ENCODE measurements at places on chromosomes 7 and 10.

DNA sequence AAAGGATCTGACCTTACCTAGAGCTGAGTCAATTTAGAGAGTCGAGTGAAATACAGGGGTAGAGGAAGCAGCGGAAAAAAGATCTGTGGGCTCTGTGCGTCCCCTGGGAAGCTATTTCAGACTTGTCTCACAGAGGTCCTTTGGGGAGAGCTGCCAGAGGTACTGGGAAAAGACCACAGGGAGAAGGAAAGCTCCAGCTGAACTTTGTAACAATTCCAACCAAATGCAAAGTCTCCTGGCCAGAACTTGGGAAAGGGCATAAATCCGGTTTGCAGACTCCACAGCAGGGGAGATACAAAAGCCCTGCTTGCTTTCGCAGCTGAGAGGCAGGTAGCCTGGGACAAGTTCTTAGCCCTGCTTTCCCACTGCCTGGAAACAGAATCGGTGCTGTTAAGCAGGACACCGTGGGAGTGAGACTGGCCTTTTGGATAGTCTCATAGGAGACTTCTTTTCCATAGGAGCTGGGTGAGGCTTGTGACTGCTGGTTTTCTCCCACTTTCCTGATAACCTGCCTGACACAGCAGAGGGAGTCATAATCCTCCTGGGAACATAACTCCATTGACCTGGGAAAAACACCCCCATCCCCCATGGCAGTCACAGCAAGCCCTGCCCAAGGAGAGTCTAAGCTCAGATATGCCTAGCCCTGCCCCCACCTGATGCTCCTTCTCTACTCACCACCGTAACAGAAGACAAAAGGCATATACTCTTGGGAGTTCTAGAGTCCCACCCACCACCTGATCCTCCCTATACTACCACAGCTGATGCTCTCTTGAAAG lies 926.2 kb downstream of the KCNMA1 start:
- no peak for DNase-seq

DNA sequence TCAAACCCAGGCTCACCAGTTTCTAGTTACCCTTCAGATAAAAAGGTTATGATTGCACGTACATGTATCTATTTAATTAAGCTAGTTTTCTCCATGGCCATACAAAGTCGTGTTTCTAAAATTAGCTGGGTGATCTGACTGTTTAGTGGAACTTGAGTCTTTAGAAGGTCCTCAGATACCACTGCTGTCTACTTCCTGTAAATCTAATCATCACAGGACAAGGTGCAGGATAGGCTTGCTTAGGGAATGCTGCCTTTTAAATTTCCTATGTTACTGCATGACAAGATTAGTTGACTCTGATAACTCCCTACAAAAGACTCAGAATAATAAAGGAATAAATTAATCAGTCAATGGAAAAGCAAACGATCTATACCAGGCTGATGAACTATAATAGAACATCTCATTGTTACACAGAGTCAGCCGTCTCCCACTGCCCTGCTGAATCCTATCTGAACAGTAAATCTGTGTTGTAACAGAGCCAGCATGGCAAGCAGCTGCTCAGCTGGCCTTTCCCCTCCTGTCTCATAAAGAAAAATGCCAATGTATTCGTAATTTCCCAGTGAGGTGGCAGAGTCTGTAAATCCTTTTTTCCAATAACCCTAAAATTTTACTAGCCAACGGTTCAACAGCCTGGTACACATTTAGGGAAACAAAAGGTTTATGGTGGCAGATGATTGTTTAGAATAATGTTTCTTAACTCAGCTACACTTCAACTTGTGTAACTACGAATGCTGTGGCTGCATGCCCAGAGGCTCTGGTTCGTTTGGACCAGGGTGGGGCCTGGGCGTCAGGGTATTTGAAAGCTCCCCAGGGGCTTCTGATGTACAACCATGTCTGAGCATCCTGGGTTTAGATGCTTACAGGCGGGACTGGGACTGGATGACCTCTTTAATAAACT lies 318.0 kb downstream of the PAXIP1 start:
- no peak for DNase-seq

GRCh38 chr10:10475812-10476211 lies 541.9 kb upstream of the CELF2 start:
- DNase-seq, result no peak

GRCh38 chr10:33187427-33187999 lies 147.0 kb downstream of the NRP1 start:
- DNase-seq, result no peak

GRCh38 chr10:43376828-43377423 lies 5.5 kb downstream of the FXYD4 start:
- no peak for DNase-seq

- DNase-seq, result no peak
These were observed 147.7 kb upstream of the NPVF start for GRCh38 chr7:25375805-25376600.

- DNase-seq, result peak; percentile 70
These were observed 182.2 kb downstream of the ADK start for GRCh38 chr10:74333174-74333573.

- no peak for DNase-seq
These were observed 6.3 kb upstream of the CDH23 start for GRCh38 chr10:71390461-71390835.

- DNase-seq, result no peak
These were observed 19.0 kb upstream of the CYP3A43 start for GRCh38 chr7:99808766-99809165.

GRCh38 chr10:11610166-11610825 lies 1.2 kb downstream of the USP6NL start:
- DNase-seq, result no peak

GRCh38 chr10:69327463-69328379 lies 49.4 kb downstream of the HK1 start:
- DNase-seq, result peak; percentile 60

DNA sequence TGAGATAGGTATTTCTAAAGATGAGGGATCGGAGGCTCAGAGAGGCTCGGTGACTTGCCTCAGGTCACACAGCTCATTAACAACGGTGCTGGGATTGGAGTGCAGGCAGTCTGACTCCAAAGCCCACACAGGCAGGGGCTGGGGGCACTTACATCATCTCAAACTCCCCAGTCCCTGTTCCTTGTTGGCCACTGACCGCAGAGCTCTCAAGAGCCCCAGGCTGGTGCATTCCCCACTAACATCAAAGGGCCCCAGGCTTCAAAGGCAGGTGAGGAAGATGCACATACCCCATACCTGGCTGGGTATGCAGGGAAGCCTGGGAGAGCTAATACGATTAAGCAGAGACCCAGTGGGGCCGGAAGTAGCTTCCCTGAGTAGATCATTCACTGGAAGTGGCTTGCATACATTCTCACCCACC lies 13.7 kb upstream of the NODAL start:
- DNase-seq, result no peak

GRCh38 chr10:50310560-50311174 lies 59.4 kb upstream of the ASAH2 start:
- peak; percentile 32 for DNase-seq

GRCh38 chr7:5212633-5213285 lies 22.7 kb downstream of the WIPI2 start:
- DNase-seq, result no peak

DNA sequence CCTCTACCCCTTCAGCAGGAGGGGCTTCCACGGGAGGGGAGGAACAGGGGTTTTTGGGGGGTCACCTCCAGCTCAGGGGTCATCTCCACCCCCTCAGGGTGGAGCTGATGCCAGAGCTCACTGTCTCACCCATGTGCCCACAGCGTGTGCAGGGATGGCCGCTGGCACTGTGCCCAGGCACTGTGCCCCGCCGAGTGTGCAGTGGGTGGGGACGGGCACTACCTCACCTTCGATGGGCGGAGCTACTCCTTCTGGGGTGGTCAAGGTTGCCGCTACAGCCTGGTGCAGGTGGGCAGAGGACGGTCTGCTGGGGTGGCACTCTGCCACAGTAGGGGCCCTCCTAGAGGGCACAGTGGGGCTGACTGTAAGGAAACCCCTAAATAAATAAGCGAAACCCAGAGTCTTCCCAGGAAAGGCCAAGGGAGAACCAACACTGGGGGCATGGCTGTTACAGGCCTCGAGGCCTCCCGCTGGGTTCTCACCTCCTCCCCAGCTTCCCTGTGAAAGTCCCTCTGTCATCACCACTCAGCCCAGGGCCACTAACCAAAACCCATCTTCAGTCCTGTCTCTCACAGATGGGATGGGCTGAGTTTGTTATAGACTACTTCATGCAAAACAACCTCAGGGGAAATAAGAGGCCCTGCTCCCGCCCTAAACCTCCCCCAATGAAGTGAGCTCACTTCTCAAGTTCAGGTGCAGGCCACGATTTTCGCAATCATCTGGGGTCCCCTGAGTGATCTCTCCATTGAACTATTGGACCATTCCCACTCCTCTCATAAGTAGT lies 7.4 kb upstream of the ZNF467 start:
- DNase-seq, result no peak

- DNase-seq, result peak; percentile 51
These were observed 27.0 kb downstream of the SND1 start for GRCh38 chr7:127678947-127679346.

DNA sequence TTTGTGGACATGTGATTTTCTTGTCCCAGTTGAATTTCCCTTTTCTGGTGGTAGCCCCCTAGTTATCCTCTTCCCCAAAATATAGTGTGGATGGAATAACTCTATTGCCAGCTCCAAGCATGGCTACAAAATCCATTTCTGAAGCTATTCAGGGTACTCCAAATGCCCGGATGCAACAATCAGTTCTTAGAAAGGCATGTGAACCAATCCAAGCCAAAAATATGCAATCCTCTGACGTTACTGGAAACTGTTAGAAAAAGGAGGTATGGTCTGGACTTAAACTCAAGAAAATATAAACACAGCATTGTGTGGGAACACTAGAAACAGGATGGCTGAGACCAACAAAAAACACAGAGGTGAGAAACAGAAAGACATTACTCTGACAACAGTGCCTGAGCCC lies 347.0 kb downstream of the GPAM start:
- DNase-seq, result no peak

DNA sequence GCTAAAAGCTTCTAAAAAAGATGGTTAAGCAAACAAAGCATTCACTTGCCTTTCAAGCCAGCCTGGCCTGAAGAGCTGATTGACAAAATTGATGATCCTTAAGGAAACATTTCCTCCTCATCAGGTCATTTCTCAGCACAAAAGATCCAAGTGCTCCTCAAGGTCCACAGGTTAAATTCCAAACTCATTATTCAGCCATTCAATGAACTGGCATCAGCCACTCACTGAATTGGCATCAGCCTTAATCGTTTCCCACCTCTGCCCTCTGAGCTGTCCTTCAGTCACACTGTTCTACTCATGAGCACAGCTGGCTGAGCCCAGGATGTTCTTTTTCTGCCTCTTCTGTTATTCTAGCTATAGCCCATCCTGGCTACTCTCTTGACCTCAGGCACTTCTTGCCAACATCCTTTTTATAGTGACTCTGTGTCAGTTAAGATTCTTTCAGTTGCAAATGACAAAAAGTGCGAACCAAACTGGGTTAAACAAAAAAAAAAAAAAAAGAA lies 147.5 kb downstream of the RAB11FIP2 start:
- DNase-seq, result no peak

DNA sequence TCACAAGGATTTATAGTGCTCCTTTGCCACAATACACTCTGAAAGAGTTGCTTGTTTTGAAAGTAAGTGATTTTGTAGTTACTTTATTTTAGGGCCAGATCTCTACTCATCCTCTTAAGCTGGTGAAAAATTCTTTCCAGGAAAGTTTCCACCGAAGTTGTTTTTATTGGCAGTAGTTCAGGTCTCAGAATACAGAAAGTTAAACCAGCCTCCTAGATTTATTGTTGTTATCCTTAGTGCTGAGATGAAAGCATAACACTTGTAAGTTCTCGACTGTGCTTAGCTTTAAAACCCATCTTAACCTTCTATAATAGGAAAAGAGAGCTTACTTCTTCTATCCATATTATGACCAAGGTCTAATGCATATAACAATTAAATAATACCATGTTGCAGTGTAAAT lies 5.5 kb downstream of the AP3M1 start:
- DNase-seq, result peak; percentile 79

DNA sequence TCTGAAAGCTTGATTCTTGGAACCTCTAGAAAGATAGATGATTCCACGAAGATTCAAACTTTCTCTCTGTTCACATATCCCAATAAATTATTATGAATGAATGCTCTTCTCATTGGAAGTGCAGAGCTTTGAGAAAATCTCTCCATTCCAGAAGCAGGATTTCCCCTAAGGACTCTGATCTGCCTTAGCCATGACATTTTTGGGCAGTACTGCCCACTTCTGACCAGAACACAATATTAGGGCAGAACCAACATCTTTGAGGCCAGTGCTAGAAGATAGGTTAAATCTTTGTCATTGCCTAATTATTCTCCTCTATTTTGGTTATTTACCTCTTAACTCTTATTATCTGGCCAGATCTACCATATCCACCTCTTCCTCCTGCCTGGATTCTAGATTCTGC lies 49.9 kb downstream of the ARMC3 start:
- DNase-seq, result peak; percentile 2

- no peak for DNase-seq
These were observed 82.5 kb downstream of the C10orf90 start for GRCh38 chr10:126588024-126588423.

DNA sequence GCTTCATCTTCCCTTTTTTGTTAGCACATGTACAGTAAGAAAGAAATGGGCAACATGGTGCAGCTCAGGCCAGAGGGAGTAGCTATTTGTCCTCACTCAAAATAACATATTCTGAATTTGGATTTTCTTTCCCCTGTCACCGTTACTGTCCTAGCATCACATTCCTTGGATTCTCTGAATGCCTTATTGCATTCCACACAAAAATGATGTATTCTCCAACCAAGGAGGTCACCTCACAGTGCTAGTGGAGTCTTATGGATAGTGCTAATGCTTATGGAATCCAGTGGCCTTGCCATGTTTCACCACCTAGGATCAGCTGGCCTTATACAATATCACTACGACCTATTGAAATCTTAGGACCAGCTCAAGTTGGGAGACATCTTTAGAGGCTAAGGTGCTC lies 7.2 kb downstream of the PRSS58 start:
- DNase-seq, result peak; percentile 59

DNA sequence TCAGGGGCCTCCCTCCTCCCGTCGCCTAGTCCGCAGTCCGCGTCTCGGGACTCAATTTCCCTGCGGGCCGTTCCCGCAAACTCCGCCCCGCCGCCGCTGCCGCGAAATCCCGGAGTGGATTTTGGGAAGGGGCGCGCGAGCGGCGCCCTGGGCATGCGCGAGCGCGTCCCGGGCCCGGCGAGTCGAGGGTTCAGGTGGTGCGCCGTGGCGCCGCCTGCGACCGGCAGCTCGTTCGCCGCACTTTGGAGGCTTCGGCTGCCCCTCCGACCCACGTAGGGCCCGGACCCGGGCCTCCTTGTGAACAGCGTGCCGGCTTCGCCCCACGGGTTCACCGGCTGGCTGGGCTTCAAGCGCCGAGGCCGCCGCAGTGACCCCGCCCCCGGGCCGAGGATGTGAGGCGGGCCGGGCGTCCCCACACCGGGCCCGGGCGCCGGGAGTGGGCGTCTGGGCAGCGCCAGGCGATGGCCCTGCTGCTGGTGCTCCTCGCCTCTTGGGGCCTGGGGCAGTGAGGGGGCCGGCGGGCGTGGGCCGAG lies at the start of gene PLEKHA8:
Gene PLEKHA8, plus strand, starts transcription at position 197 of the 533 bp plus-strand sequence. CDS start 351 bp downstream, outside the sequence.
- peak; percentile 87 for DNase-seq

Measured in EL (cell line).